ENCODE measurements at places on chromosomes 4 and X.

- DNase-seq: no peak
Observed at GRCh38 chr4:153822316-153822715, 33.4 kb upstream of the SFRP2 start.

GRCh38 chr4:42442601-42443000, 45.3 kb downstream of the SHISA3 start:
- DNase-seq: no peak

DNA sequence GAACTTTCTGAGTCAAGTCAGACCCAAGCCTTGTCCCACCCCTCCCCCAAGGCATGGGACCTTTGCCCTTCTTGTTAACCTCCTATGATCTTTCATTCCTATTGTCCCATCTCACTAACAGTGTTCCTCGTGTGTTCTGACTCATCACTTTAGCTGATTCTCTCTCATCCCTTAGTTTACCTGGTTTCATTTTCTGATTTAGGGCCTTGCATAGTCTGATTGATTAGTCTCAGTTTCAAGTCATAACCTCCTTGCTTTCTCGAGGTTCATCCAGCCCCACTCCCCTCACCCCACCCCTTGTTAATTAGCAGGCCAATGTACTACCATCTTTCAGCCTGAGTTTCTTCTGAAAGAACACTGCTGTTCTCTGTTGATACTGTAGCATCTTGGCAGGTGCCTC, 517.4 kb downstream of the RPA4 start:
- no peak for DNase-seq

GRCh38 chrX:110402091-110402849, 43.6 kb downstream of the RTL9 start:
- DNase-seq: peak; percentile 16

- DNase-seq: no peak
Observed at GRCh38 chrX:154420402-154420756, 8.1 kb upstream of the ATP6AP1 start.

GRCh38 chr4:3364199-3364598, 71.4 kb downstream of the RGS12 start:
- DNase-seq: no peak

- no peak for DNase-seq
Observed at GRCh38 chr4:13386405-13387107, 97.6 kb downstream of the RAB28 start.

DNA sequence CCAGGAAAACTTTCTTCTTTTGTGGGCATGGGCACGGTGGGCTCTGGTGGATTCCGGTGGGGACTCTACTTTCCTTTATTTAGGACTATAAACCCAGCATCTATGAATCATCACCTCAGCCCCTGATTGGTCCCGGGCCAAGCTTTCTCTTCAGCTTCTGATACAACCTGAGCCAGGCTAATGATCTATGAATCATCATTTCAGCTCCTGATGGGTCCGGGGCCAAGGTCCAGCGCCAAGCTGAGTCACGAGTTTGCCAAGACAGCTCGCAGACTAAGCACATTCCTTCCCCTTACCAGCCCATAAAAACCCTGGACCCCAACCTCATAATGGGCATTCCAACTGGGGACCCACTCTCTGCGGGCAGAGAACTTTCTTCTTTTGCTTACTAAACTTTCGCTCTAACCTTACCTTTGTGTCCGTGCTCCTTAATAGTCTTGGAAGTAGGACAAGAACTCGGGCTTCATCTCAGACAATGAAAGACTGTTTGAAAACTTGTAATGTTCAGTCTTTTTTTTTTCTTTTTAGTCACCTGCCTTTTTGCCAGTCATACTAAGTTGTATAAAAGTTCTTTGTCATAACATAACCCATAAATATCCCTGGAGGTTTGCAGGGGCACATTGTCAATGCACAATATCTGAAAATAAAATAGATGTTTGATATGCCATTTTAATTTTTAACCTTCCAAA, 904.9 kb upstream of the EPHA5 start:
- DNase-seq: peak; percentile 72

DNA sequence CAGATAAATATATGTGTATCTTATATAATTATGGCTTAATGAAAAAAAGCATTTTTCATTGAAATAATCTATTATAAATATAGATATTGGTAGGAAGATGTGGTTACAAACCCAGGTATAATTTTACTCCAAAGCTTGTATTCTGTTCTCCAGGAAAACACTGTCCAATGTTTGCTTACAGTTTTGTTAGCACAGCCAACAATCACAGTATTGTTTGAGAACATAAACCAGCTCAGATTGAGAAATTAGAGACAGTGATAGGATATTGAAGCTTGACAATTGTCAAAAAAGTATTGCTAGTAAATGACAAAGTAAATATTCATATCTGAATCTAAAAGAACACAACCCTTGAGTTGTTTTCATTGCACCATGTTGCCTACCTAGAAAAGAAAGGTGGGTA, 228.8 kb downstream of the ADGRL3 start:
- DNase-seq: no peak

GRCh38 chr4:89463341-89463740, 155.7 kb upstream of the GPRIN3 start:
- no peak for DNase-seq

- no peak for DNase-seq
Observed at GRCh38 chr4:18401425-18401824, 379.9 kb upstream of the LCORL start.

GRCh38 chr4:54541426-54542118, 116.2 kb upstream of the KIT start:
- no peak for DNase-seq

GRCh38 chr4:159542296-159542695, 439.4 kb downstream of the RAPGEF2 start:
- DNase-seq: no peak

DNA sequence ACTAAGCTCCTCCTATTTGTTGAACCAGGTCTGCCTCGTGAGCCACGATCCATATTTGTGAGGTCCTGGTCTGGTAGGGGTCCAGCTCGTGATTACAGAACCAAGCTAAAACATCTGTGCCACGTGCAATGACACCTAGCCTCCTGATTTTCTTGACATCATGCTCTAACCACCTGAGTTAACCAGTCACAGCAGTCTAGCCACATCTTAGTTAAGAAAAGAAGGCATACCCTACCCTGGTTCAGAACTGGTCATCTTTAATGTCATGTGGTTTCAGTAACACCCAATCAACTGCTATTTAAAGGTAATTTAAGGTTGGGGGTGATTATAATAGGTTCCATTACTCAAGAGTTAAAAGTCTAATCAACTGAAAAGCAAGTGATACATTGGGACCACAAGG, 28.4 kb downstream of the ARHGEF6 start:
- no peak for DNase-seq

GRCh38 chr4:48909697-48910096, 3.1 kb upstream of the OCIAD2 start:
- DNase-seq: peak; percentile 70

DNA sequence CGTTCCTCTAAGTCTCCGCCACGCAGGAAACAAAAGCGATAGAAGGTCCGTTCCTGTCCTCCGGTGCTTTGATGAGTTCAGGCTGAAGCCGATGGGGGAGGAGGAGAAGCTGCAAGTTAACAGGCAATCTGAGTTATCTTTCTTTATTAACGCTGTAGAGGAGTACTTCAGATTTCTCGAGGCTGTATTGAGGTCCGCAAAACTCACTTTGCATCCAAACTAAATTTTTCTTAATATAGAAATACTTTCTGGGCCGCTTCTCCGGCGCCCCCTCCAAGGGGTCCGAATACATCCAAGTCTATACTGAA, 395 bp upstream of the SOWAHB start:
- DNase-seq: no peak

- peak; percentile 25 for DNase-seq
Observed at GRCh38 chr4:8267077-8267476, 2.5 kb upstream of the HTRA3 start.
